ENCODE measurements at places on chromosomes 4 and X.

DNA sequence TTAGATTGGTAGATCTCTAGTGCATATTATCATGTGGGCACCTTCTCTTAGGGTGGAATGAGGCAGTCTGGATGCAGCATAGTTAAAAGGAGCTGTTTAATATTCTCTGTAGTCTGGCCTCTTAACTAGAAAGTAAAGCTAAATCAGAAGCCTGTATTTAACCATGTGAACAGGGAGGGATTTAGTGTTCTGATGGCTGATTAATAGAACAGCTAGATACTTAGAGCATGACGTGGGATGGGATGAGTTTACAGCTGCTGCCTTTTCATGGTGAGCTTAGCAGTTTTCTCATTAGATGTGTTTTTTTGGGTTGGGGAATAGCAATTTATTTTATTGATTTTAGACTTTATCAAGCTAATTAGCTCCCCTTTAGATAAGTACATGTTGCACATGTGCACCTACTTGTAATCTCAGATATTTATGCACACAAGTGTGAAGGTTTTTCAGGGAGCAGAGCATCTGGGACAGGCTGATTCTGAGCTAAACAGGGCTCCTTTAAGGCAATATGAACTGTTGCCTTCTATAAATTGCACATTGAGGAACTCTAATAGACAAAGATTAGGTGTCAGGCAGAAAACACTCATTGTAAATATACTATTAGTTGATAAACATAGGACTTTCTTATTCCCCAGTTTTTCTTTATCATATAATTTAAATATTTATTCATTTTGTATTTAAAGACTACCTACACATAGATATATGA, 34.1 kb downstream of the YIPF6 start:
- no peak for DNase-seq

DNA sequence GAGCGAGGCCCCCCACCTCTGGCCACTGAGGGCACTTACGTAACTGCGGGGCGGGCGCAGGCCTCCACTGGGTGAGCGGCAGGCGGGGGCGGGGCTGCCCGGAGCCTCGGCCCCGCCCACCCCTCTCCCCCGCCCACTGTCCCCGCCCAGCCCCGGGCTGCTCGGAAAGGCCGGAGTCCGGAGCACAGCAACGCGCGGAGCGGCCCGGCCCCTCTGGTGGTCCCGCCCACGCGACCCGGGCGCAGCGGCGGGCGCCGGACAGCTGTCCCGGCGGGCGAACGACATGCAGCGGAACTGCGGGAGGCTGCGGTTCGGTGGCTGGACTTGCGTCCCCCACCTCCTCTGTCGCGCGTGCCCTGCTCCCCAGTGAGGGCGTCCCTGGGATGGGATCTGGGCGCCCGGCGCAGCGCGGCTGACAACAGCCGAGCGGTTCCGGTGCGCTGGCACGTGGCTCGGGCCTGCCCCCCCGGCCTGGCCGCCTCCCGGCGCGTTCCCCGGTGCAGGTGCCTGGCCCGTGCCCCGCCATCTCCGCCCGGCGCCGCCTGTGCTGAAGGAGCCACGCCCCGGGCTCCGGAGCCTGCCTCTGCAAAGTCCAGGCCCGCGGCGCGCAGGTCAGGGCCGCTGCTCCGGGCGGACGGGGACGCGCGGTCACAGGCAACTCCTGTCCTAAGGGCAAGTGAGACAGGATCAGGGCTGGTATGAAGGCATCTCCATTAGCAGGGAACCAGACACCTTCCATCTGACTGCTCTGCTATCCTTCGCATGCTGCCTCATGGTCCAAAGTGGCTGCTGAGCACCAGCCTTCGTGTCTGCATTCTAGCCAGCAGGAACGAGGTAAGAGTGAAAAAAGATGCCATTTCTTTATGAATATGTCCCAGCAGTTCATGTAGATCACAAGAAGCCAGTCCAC, 21.8 kb upstream of the JAKMIP1 start:
- DNase-seq = peak; percentile 60

- no peak for DNase-seq
These were observed 135.3 kb upstream of the IL1RAPL2 start for GRCh38 chrX:104430742-104431119.

DNA sequence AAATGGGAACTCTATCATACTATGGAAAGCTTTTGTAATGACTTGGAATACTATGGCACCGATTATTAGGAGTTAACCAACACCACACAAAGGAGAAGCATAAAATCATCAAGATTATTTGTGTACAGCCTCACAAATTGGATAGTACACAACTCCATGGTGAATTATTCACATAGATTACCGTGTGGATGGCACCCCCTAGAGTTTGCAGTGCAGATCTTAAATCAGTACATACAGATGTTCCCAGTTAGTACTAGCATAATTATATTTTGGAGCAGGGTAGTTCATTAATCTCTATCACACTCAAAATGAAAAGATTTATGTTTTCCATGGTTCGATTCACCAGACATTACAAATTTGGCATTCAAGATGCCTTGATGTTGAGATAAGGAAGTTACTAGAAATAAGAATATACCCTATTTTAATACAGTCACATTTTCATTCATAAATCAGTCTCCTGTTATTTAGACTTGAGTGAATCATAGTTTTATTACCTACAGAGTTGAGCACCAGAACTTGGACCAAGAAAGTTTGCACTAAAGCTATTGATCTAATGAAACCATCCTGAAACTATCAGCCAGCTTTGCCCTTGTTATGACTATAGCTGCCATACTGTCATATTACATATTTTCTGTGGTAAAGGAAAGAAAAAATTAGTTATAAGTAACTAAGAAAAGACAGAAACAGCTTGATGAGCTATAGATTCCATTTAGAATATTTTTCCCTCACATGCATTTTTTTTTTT, 531.8 kb downstream of the GLUD2 start:
- DNase-seq = no peak

- no peak for DNase-seq
These were observed 32.7 kb upstream of the NKRF start for GRCh38 chrX:119638725-119639471.

- DNase-seq = no peak
These were observed 44.0 kb upstream of the MXD4 start for GRCh38 chr4:2305766-2306501.

DNA sequence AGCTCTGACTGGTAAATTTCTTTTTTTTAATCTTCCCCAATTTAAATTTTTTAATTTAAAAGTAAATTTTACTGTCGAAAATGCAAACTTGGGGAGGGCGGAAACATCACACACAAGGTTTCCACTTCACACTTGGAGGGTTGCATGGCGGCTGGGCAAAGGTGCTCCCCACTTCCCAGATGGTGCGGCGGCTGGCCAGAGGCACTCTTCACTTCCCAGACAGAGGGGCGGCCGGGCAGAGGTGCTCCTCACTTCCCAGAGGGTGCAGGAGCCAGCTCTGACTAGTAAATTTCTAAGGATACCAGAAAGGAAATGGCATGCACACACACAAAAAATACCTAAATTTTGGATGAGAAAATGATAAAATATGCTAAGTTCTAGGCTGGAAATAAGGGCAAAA, 16.4 kb downstream of the C1QTNF7 start:
- no peak for DNase-seq

- DNase-seq = no peak
These were observed 7.1 kb downstream of the SMIM9 start for GRCh38 chrX:154827194-154828015.

- no peak for DNase-seq
These were observed 228.9 kb upstream of the TTC29 start for GRCh38 chr4:147174591-147174990.

GRCh38 chr4:25302626-25303025, 9.9 kb upstream of the ZCCHC4 start:
- DNase-seq = no peak

DNA sequence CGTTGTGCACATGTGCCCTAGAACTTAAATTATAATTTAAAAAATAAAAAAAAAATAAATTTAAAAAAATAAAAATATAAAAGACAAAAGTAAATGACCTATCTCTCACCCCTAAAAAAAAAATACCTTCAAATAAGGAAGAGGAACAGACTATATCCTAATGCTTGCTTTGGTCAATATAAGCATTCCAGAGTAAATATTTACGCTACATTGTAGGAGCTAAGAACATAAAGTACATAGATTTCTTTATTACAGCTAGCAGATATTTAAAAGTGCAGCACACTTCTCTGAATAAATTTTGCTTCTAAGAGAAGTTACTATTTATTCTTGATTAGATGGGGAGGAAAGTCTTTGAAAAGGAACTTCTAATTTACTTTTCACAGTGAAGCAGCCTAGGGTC, 24.5 kb upstream of the UGT2B11 start:
- DNase-seq = no peak

GRCh38 chr4:144501231-144501780, 144.7 kb upstream of the HHIP start:
- no peak for DNase-seq

GRCh38 chr4:157992038-157992705, 180.7 kb downstream of the GASK1B start:
- DNase-seq = no peak

DNA sequence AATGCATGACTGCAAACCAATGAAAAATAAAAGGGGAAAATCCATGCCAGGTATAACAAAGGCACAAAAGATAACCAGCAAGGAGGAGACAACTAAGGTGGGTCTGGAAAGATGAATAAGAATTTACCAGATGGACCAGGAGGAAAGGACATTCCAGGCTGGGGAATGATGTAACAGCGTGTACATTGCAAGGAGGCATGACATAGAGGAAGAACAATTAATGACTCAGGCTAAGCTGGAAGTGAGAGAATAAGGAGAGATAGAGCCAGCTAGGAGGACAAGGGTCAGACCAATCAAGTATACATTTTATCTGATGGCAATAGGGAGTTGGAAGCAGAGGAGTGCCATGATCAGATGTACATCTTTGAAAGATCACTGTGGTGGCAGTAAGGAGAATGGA, 57.0 kb downstream of the MTMR8 start:
- DNase-seq = no peak
